Lung microvascular endothelial cell (primary cell): ENCODE measurements at places on chromosomes 7 and 10. TPM values are rescaled to one million over a fixed set of nuclear protein-coding genes. Genes with fewer than 3 reads are reported as not detected.

DNA sequence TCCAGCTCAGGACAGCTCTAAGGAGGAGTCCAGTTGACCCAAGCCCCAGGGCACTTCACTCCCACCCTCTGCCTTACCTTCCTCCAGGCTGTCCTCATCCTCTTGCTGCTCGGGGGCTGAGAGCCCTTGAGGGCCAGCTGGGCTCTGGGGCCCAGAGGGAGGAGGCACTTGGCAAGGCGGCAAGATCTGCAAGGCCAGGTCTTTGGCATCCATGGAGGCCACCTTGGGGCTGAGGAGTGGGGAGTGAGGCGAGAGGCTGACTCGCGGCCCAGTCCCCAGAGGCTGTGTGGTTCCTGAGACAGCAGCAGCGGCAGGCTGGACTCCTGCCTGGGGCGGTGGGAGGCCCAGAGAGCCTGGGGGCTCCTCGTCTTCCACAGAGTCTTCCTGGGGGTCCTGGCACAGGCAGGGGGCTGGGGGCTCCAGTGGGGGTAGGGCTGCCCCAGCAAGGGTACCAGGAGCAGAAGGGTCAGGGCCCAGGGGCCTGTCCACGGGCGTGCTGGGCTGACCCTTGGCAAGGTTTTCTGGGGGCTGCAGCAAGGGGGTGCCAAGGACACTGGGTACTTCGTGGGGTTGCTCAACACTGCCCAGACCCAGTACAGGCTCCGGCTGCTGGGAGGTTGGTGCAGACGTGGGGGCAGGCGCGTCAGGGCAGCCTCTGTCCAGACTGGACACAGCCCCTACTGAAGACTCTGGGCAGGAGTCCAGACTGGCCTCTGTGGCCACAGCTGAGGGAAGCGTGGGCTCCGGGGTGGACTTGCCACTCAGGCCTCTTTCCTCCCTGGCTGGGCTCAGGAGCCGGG lies 6.5 kb downstream of the NACAD start:
- DNase-seq = no peak

DNA sequence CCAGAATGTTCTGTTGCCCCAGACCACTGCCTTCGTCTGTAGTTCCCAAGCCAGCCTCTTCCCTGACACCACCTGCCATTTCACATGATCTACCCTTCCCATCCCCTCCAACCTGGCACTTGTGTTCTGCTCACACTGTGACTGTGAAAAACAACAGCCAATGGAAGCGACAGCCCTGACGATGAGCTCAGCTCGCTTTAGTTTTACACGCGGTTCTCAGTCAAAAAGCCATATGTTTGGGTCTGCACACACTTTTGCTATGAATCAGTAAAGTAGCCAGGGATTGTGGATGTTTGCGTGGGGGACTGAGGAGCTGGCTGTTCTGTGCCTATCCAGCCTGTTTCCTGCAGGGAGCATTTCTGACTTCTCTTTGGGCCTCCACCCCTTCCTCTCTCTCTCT lies 282.7 kb downstream of the WDR11 start:
- DNase-seq = no peak

DNA sequence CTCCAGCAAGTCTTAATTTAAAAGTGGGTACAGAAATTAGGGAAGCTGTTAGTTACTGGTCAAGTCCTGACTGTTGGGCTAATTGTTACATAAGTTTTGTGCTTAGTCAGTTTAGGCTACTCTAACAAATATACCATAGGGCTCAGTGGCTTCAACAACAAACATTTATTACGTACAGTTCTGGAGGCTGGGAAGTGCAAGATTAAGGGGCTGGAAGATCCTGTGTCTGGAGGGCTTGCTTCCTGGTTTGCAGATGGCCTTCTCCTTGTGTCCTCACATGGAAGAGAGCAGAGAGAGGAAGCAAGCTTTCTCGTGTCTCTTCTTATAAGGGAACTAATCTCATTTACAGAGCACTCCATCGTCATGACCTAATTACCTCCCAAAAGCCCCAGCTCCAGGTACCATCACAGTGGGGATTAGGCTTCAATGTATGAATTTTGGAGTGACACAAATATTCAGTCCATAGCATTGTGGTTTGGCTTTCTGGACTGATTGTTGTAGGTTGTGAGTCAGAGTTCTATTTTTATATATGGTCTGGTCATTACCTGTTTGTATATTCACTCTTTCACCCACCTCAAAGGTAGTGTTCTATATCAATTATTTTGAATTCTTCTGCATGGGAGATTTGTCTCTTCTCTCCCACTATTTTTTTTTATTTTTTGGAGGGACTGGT lies 17.1 kb downstream of the ST7 start:
- no peak for DNase-seq

The SPDYE8 gene
- total RNA-seq = not detected in 2 replicates

DNA sequence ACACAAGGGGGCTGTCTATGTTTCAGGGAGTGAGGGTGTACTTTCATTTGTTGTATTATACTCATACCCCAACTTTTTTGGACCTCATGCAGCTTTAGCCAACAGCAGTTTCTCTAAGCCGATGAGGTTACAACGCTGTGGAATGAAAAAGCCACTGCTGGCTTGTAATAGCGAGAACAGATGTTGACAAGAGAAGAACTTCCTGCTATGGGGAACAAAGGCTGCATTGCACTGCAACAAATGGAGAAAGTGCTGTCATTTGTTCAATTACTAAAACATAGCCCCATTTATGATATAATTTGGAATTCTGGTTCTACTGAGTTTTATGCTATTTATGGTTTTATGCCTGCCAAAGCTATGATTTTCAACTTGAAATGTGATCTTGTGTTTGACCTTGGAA lies 104.2 kb upstream of the TMEM72 start:
- peak; percentile 16 for DNase-seq

The TPST1 gene
- 18.3 and 35.5 TPM in 2 replicates for total RNA-seq

GRCh38 chr10:21327289-21327993 lies 198.0 kb downstream of the SKIDA1 start:
- no peak for DNase-seq

GRCh38 chr7:24898691-24899090 lies 81.3 kb downstream of the OSBPL3 start:
- peak; percentile 71 for DNase-seq

GRCh38 chr10:52108236-52108635 lies 205.8 kb upstream of the DKK1 start:
- DNase-seq = no peak

DNA sequence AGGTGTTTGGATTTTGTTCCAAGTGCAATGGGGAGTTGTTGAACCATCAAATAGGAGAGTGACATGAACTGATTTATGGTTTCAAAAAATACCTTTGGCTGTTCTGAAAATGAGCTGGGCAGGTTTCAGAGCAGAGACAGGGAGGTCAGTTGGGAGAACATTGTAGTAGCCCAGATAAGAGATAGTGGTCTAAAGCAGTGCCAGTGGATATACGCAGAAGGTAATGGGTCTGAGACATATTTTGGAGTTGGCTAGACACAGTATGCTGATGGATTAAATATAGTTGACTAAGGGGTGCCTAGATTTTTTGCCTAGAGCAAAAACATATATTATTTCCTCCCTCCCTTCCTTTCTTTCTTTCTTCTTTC lies 21.3 kb upstream of the CDK14 start:
- DNase-seq = no peak

- no peak for DNase-seq
Observed at GRCh38 chr7:14196555-14196954, 207.1 kb upstream of the ETV1 start.

- DNase-seq = peak; percentile 3
Observed at GRCh38 chr10:121597504-121598262, 561 bp downstream of the FGFR2 start.

The TMEM213 gene
- total RNA-seq = not detected in 2 replicates

DNA sequence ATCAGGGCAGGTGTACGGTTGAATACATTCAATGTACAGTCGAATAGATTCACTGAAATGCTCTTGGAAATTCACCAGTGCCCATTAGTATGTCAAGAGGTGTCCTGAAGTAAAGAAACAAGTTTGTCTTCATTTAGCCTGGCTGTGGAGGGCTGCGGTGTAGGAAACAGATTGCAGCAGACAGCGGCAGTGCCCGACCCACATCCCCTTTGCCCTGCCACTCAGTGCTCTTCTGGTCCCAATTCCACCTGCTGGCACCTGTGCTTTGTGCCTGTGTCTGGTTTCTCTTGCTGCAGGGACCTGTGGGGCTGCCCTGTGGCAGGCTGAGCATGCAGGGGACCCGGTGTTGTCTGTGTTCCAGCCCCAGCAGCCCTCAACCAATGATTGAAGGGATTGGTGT lies 183.7 kb downstream of the RPS24 start:
- no peak for DNase-seq

DNA sequence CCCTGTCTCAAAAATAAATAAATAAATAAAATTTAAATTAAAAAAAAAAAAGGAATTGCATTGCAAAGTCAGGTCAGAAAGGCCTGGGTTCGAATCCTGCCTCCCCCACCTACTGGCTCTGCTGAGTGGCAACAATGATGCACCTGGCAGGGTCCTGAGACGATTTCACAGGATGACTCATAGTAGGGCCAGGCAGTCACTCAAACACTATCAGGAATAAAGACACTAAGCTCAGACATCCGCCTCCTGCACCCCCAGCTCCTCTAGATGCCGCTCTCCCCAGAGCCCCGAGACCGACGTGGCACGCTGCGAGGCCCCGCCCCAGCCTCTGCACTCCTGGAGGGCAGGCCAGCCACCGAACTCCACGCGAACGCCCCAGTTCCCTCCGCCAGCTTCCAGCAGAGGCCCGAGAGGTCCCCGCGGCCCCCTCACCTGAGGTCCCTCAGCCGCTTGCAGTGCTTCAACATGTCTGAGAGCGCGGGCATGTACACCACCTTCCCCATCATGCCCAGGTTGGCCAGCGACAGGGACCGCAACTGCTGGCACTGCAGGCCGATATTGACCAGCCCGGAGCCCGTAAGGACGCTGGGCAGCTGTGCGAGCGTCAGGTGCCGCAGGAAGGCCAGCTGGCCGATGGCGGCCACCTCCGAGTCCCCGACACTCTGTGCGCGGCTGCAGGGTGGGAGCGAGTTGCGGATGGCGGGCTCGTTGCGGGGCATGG lies 76.6 kb upstream of the TNRC18 start:
- DNase-seq = peak; percentile 21

DNA sequence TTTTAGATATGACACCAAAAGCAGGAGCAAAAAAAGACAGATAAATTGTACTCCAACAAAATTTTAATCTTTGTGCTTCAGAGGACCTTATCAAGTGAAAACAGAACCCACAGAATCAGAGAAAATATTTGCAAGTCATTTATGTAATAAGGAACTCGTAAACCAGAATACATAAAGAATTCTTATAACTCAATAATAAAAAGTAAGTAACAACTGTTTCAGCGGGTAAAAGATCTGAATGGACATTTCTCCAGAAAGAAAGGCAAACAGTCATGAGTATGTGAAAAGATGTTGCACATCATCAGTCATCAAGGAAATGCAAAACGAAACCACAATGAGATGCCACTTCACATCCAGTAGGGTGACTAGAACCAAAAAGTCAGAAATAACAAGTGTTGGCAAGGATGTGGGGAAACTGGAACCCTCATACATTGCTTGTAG lies 167.7 kb upstream of the KCTD7 start:
- DNase-seq = peak; percentile 11

The MSMB gene
- total RNA-seq = not detected in 2 replicates

- DNase-seq = peak; percentile 55
Observed at GRCh38 chr10:71985542-71986250, 21.5 kb downstream of the CHST3 start.

The HOXA7 gene
- total RNA-seq = 1.5 and 1.8 TPM in 2 replicates
